ENCODE measurements at places on chromosomes 6 and 20.

DNA sequence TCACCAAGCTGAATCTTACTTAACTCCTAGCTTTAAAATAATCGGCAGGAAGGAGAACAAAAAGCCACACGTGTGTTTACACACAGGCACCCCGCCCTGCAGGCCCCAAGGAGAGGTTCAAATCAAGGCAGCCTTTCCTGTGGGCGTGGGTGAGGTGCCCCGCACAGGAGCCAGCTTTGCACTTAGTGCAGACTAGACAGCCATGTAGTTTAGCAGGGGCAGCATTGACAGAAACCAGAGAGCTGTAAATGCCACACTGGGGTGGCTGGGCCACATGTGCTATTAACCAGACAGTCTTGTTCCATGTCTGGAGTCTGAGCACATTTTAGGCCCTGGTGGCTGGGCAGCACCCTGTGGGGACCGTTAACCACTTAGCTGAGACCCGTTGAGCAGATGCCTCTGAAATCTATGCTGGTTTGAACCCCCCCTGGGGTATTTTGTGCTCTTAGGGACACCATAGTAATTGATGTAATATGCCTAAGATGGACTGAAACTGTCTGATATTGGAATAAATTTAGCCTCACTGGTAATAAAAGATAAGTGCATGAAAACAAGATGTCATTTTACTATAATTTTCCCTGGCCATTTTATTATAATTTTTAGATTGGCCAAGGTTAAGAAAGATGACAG is 106.4 kb upstream of the KCNG1 start:
- no peak for DNase-seq

DNA sequence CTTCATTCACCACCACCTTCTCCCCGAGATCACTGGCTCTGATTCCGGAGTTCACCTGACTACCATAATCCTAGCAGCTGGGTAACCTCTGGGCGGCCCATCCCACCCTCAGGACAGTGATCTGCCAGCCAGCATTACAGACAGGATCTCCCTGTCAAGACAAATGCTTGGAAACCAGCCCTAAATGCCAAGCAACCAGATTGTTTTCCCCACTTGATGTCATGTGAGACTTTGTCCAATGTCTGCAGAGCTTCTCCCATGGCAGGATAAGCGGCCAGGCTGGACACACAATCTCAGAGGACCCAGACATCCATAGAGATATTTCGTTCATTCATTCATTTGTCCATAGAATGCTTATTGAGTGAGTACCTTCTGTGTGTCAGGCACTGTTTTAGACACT is 32.5 kb downstream of the PDYN start:
- no peak for DNase-seq

DNA sequence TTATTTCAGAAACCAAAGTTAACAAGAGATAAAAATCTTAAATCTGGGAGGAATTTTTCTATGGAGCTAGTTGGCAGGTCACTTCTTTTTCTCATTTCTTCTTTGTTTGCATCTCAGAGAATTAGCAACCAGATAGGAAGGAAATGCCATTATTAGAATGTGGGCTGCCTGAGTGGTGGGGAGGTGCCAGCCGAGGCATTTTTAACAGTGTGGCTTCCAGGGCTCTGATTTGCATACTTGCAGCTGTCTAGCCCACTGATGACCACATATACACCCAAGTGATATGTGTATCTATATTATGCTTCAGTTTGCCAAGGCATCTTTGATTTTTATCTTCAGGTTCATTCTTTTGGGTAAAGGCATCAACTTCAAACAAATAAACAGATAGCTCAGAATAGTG is 206.7 kb downstream of the CLIC5 start:
- DNase-seq: no peak

DNA sequence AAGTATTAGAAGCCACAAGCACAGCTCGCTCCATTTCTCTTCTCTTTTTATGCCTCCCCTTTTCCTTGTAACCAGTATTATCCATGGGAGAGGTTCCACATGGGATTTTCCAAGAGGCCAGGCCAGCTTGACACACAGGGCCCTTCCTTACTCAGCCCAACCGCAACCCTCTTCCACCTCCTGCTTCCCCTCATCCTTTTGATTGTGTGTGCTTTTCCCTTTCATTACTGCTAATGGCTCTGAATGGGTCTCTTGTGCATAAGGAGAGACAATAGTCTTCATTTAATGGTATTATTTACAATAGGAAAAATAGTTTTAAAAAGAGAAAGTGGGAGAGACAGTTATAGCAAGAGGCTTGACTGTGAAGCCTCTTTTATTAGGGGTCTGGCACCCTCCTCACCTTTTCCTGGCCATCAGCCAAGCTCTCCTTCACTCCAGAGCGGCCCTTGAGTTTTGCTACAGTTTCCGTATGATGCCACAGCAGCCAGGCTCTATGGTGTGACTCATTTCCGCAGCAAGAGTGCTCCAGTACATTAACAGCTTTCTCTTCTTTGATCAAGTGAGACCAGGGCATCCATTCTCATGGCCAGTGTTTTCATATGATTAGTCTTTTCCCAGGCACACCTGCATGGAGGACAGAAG is 579.5 kb downstream of the TFAP2B start:
- DNase-seq: no peak

DNA sequence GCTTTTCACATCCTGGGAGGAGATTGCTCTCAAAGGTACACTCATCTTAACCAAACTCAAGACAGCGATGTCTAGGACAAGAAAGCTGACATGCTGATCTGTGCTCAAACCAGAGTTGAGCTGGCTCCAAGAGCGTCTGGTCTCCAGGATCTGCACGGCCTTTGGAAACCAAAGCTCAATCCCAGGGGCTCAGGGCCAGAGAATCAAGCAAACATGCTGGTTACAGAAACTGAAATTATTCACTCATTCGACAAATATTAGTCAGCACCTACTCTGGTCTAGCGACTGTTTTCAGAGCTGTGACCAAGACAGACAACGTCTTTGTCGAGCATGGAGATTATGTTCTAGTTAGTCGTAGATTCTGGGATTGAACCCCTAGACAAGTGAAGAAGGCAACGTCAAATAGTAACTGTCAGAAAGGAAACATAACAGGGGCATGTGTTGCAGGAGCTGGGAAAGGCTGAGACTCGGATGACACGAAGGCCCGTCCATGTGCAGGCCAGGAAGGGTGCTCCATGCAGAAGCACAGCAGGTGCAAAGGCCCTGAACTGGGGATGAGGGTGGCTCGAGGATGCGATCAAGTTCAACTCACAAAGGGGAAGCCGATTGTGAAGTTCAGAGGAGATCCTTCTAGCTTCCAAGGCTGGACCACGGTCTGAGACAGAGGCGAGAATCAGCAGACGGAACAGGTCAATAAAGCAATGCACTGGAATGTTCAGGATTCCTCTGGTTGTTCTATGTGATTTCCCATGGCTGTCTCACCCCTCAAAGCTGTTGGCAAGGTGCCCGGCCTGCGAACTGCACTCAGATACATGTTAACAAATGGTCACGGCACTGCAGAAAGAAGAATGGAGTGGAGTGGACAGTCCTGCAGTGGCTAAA is 12.5 kb upstream of the PCK1 start:
- DNase-seq: no peak
